Left ventricle myocardium inferior (tissue), 1 donor: ENCODE measurements at places on chromosomes 12 and 14.

DNA sequence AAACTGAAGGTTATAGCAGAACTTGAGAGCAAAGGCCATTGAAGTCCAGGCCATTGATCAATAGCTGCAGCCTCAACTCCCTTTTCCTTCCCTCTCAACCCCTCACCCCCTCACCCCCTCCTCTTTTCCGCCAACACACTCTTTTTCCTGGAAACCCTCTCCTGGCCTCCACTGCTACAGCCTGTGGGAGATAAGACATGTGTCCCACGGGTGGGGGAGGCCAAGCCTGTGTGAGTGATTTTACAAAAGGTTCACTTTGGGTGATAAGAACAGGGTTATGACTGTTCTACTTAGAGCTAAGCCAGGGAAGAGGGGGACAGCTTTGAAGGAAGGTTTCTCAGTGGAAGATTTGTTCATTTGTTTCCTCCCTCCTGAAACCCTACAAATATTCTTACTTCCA, 9.2 kb upstream of the FGF23 start:
- no peak for DNase-seq

DNA sequence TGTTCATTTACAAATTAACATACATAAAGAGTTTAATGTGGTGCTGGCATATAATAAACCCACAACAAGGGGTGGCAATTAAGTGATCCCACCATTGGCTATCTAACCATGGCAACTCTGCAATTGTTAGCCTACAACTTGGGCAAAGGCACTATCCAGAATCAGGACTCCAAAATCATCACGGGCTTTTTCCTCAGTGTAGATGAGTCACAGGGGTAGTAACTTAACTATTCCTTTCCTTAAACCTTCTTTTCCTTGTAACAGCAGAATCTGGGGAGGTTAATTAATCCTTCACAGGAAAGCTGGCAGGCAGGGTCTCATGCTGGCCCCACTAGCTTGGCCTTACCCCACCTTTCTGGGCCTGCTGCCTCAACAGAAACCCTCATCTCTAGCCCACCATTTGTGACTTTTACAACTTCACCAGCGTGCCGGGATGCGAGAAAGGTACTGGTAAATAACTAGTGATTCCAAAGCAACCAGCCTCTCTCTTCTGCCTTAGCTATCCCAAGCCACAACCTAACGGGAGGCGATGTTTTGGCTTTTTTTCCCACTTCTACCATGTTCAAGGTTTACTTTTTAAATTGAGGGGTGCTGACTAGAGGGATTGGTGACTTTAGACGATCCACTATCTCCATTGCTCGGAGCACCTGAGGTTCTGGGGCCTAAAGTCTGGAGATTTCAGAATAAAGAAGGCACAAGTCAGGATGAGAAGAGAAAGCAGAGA, 744 bp downstream of the ATP5MC2 start:
- DNase-seq, result no peak

DNA sequence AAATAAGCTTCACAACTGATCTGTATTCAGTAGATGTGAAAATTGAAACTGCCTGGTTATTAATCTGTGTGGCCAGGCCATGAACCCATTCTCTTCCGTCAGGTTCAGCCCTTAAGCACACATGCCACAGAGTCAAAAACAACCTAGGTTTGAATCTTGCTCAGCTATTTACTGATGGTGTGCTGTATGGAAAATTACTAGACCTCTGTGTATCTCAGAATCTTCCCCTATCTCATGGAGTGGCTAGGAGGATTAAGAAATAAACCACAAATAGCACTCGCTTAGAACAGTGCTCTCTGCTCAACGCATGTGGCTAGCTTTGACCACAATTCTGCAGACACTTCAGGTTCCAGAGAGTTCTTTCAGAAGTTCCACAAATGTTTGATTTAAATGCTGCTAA, 240.7 kb upstream of the PLEKHG7 start:
- DNase-seq, result no peak

- no peak for DNase-seq
Measured at GRCh38 chr12:54311051-54311450, 10.2 kb upstream of the NFE2 start.

DNA sequence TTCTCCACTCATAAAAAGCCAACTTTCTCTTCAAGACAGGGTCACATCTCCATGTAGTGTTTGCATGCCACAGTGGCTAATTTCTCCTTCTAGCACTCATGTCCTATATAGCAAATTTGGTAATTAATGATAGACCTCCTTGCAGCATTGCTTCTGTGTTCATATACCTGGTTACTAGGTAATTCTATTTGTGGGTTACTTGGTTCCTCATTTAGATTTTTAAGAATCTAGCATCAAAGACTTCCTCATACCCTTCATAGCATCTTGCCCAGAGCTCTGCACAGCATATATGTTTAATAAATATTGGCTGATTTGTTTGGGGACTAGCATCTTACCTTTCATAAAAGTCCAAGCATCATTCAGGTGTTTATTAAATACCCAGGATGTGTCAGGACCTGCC, 152.1 kb downstream of the DUSP6 start:
- DNase-seq, result no peak

- no peak for DNase-seq
Measured at GRCh38 chr14:89209558-89209957, 207.5 kb downstream of the FOXN3 start.

DNA sequence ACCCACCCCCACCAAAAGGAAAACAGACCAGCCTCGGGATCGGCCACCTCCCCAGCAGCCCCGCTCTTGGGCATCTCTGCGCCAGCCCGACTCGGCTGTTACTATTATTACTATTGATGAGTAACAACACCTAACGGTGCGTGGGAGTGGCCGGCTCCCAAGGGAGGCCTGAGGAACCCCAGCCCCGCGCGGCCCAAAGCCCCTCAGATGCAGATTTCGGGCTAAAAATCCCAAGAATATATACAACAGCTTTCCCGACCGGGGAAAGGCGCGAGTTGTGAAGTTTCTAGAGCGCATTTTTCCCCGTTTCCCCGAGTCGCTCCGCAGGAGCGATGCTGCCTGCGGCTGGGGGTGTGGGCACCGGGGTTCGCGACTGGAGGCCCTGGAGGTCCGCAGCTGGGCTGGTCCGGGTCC, 565 bp downstream of the NT5DC3 start:
- DNase-seq, result peak; percentile 22

- DNase-seq, result no peak
Measured at GRCh38 chr12:40655451-40655850, 36.8 kb upstream of the CNTN1 start.

DNA sequence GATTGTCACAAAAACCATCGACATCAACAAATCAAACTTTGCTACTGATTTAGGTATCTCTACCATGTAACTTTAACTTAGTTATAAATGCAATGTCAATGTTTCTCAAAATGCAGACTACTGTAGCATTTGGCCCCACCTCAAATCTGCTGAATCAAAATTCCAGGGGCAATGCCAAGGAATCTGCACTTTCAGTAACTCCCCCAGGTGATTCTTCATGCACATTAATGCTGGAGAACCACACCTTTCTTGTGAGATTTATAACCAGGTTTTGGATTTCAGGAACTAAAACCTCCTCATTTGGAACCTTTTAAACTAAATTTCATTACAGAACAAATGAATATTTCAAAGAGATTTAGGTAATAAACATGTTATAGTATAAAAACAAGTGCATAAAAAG, 4.9 kb downstream of the ATP2B1 start:
- no peak for DNase-seq
